ENCODE measurements at places on chromosomes 4 and X. TPM values are rescaled to one million over a fixed set of nuclear protein-coding genes. Genes with fewer than 3 reads are reported as not detected.

GRCh38 chr4:40238008-40238699 is 41.3 kb downstream of the RHOH start:
- DNase-seq, result no peak

DNA sequence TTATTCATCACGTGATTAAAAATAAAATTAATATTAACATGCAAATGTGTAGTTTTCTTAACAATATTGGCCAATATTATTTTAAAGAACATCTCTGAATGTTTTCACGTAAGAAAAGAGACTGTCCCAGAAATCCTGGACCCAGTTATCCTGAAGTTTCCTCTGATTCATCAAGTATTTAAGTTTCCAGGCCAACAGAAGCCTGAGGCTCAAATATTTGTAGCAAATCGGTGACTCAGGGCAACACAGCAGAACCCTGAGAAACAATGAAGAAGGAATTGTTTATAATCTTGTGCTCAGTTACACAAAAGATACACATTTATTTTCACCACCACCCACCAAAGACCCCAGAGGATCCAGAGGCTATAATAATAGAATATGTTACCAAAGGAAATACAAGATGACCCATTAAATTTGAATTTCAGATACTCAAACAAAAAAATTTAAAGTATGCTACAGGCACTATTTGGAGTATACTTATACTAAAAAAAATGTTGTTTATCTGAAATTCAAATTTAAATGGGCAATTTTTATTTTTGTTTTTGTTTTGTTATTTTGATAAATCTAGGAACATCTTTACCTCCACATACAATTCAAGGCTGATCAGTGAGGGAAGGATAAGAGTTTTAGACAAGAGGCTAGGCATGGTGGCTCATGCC is 33.9 kb upstream of the SLC7A11 start:
- DNase-seq, result no peak

RENBP gene
- 0.18 TPM for total RNA-seq

- DNase-seq, result no peak
These were observed 19.6 kb upstream of the FAM156A start for GRCh38 chrX:52977953-52978352.

DNA sequence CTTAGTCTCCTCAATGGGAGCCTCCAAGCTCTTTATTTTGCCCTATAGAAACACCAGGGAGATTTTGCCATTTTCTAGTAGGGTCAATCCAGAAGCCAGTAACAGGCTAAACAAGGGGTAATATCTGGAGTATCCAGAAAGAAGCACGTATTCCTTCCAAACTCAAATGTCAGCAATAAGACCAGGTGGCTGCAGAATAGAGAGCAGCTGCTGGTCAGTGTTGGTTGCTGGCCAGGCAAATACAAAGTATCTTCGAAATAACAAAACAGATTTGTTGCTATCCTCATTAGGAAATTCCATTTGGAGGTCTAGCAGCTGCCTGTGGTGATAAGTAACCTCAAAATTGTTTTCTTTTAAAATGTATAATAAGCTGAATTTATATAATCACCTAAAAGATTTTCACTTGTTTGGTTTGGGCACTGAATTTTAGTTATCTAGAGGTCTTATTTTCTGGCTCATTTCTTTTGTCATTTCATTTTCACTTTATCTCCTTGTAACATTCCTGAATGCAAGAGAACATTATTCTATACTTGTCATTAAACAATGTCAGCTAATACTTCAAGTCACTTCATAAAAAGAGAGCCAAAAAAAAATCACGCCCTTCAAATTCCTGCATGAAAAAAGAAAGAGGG is 320.6 kb downstream of the DTHD1 start:
- DNase-seq, result peak; percentile 12

DNA sequence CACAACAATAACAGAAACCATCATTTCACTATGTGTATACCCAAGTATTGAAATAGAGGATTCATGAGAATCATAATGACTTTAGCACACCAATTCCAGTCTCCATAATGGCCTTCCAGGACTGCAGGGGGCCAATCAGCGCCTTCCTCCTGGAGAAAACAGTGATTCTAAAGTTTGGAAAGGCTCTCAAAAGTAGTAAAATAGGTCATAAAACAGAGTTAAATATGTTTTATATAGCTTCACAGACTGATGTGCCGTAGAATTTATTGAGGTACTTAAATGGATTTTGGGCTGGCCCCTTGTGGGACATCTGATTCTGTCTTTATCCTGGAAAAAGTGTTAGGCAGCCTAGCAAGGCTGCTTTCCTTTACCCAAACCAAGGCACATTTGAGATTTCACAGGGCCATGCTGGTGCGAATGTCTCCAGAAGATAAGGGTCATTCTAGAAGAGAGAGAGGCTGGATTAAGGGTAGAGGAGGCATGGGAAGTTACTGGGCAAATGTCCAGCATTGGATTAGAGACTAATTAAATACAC is 543.9 kb downstream of the GALNTL6 start:
- peak; percentile 21 for DNase-seq

ADH1C gene
- not detected for total RNA-seq

DNA sequence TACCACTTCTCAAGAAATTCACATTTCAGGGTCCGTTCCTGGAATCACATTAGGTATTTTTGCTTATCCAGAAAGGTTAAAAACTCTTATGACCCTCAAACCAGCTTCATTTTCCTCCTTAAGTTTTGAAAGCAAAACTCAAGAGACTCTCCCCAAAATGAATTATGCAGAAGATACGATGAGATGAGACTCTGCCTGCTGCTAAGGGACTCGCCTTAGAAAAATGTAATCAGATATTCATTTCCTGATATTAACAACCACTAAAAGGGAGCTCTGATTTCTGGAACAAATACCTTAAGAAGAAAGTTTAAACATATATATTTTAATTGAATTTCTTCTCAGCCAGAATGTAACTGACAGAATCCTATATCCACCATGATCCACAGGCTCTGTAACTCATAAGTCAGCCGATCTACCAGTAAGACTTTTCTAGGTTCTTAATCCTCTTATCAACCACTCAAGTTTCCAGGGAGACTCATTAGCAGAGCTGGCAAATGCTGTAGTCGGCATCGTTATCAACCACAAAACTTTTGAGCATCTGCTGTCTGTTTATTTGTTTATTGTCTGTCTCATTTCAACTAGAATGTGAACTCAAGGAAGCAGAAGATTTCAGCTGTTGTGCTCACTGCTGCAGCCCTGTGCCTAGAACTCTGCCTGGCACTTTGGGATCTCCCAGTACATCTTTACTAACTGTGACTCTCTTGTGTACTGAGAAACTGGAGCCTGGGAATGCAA is 112.5 kb downstream of the LDB2 start:
- no peak for DNase-seq

DNA sequence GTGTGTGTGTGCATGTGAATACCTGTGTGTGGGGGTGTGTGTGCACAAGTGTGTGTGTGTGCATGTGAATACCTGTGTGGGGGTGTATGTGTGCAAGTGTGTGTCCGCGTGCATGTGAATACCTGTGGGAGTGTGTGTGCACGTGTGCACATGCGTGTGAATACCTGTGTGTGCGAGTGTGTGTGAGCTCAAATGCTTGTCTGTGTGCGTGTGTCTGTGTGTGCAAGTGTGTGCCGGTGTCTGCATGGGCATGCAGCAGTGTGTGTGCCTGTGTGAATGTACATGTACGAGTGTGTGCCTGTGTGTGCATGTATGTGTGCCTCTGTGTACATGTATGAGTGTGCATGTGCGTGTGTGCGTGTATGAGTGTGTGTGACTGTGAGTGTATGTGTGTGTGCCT is 5.0 kb downstream of the DOK7 start:
- no peak for DNase-seq

DNA sequence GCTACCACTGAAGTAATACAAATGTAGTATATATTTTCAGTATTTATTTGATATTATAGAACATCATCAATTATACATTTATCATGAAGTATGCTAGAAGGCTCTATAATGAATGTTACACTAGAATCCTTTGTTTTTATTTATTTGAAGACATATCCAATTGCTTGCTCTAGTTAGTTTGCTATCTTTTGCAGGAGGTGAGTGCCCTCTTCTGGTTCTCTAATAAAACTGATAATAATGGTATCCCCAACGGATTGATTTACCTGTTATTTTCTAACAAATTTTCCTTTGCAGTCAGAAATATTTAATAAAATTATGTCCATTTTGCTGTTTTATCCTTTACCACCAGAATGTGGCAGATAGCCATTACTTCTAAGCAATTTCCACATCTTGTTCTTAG is 274.3 kb upstream of the TACR3 start:
- DNase-seq, result no peak

DNA sequence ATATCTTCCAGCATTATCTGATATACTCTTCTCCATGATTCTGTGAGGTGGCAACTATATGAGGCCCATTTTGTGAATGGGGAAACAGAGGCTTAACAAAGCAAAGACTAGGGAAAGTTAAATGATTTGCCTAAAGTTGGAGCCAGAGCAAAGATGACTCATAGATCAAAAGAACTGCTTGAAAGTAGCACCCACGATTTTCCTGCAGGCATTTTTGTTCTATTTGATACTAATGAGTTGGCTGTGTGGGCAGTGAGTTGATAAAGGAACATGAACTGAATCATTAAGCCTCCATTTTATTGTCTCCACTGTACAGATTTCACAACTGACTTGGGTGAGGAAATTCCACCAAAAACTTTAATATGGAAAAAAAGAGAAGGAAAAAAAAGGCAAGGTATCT is 138.9 kb upstream of the IGFBP7 start:
- DNase-seq, result no peak

ERCC6L gene
- 36.6 TPM for total RNA-seq

DNA sequence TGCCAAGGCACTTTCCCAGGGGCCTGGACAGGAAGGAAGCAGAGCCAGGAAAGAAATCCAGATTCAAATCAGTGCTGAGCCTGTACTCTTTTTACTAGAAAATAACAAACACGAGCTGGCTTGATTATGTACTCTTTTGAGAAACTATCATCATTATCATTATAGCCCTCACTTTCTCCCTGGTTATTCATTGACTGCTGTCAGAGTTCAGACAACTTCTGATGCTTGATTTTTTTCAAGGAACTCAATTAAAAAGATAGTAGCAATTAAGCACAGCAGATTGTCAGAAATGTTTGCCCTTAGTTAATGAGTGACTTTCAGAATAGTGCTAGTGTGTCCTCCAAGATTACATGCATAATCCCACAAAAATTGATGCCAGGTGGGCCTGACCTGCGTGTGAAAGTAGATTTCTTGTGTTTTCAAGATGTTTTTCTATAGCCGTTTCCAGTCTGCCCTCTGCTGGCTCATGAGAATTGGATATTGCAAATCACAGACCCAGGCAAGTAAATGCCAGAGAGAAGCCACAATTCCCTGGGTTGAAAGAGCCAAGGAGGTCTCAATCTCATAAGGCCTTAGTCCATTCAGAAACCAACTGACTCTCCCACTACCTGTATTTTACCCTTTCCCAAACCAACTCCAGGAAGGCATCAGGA is 14.3 kb upstream of the PNPLA4 start:
- no peak for DNase-seq
